ENCODE measurements at places on chromosomes 13 and 19.

GRCh38 chr19:46115396-46116106, 8.9 kb downstream of the IGFL3 start:
- no peak for DNase-seq

DNA sequence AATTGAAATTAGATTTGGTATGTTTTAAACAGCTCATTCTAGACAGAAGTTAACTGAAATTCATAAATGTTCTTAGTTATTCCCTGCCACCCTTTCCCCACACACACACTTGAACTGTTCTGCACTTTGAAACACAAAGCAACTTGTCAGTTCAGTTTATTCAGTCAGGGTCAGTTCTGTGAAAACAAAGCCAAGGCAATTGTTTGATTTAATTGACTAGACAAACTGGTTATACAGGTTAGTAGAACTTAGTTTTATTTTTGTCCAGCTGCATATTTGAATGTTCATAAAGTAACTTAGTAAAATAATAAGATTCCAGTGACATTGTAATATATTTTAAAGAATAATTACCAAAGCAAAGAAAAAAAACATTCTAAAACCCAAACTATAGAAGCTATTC, 98.3 kb upstream of the KLF5 start:
- peak; percentile 64 for DNase-seq

DNA sequence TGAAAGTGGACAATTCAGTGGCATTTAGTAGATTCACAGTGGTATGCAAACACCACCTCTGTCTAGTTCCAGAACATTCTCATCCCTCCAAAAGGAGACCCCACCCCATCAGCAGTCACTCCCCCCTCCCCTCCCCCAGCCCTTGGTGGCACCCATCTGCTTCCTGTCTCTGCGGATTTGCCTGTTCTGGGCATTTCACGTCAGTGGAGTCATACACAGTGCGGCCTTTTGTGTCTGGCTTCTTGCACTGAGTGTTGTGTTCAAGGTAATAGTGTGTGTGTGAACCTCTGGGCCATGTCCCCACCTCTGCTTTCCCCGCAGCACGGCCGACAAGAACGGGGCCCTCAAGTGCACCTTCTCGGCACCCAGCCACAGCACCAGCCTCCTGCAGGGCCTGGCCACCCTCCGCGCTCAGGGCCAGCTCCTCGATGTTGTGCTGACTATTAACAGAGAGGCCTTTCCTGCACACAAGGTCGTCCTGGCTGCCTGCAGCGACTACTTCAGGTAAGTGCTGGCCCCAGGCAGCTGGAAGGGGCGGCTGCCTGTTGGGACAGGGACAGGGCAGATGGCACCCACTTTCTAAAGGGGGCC, 19.4 kb upstream of the CRTC1 start:
- no peak for DNase-seq

GRCh38 chr19:1084024-1084868, 10.9 kb downstream of the POLR2E start:
- no peak for DNase-seq

GRCh38 chr13:67914535-67914934, 684.4 kb upstream of the PCDH9 start:
- no peak for DNase-seq

- DNase-seq: no peak
These were observed 1586.1 kb downstream of the OLFM4 start for GRCh38 chr13:54614726-54615125.

DNA sequence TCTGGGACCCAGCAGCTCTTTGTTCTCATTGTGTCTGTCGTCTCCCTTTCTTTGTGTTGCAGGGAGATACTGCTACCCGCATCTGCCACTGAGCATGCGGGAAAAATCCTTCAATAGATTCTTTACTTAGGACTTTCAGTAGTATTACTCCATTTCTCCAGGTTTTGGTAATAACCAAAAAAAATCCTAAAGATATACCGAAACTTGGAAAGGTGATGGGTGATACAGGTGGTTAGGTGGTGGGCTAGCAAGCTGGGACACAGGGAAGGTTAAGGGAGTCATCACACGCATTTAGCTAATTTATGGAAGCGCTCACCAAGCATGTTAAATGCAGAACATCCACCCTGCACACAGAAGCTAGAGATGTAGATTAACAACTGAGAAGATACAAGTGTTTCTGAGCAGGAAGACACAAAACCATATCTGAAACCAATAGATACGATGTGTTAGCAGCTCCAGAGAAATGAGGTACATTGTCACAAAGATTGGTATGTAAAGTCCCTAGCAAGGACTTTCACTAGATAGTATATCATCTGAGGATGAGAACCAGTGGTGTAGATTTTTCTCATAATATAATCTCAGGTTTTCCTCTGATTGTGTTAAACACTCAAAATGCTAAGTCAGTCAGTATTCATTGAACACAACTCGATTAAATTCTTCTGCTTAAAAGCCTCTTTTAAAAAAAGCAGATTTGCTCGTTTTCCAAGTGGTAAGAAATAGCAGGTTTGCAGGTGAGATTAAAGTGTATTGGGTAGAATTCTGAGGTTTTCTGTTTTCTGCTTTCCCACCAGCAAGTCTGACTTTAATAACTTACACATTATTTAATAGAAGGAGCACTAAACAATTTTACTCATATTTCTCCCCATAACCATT, 1.2 kb upstream of the SLAIN1 start:
- DNase-seq: no peak

- DNase-seq: peak; percentile 72
These were observed 34.4 kb downstream of the CCDC70 start for GRCh38 chr13:51895906-51896888.

- DNase-seq: no peak
These were observed 106.4 kb downstream of the ATP8A2 start for GRCh38 chr13:25478186-25478585.

DNA sequence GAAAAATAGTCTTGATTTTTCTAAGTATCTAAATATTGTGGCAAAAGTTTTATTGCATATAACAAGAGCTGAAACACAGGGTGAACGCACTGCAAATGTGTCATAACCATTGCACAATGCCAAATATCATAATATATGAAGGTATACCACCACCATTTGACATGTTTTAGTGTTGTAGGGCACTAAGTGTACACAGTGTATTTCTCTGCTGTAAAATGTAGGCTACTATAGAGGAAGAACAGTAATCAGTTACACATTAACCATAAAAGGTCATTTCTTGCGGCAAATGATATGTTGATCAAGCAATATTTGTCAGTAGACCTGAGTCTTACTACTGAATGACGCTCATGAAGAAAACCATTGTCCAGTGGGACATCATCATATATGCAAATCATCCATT, 18.3 kb upstream of the KLF5 start:
- no peak for DNase-seq

GRCh38 chr19:46753420-46754155, 7.3 kb upstream of the STRN4 start:
- DNase-seq: peak; percentile 55

DNA sequence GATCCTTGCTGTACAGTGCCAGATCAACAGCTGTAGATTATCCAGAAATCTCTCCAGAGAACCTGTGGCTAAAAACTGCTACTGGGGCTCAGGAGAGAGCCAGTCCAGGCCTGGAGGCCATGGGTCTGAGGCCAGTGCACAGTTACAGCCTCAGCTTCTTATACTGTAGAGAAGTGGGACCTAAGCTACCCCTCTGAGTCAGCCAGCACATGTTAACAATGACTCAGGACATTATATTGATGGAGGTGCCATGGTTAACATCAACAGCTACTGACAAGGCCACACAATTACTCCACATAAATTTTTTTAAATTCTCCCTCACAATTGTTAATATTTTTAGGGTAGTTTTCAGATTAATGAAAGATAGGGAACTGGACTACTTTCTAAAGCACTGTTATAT, 138.5 kb downstream of the RBM26 start:
- no peak for DNase-seq

- no peak for DNase-seq
These were observed 723.2 kb downstream of the PCDH9 start for GRCh38 chr13:66506979-66507378.

DNA sequence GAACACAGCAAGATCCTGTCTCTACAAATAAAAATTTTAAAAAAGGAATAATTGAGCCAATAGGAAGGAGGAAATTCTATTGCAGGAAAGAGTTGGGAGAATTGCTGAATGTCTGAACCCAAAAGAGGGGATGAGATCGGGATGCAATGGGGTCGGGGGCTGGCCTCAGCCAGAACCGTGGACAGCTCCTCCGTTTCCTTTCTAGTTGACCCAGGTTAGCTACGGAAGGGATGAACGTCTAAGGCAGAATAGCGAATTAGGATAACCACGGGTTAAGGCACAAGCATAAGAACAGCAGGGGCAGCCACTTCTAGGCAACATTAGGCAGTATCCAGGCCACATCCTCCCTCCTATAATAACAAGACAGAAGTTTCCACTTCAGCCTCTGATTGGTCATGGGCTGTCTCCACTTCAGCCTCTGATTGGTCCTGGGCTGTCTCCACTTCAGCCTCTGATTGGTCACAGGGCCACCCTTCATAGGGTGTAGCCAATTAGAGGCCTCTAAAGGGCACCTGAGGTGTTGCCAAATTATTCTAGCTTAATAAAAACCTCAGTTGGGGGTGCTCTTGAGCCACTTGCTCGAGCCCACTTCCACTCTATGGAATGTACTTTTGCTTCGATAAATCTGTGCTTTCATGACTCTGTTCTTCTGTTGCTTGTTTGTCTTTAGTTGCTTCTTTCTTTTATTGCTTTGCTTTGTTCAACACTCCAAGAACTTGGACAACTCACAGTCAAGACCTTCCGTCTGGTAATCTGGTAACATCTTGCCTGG, 24.9 kb upstream of the TPM4 start:
- no peak for DNase-seq

- no peak for DNase-seq
These were observed 9.2 kb downstream of the ZIM3 start for GRCh38 chr19:57135797-57136196.

DNA sequence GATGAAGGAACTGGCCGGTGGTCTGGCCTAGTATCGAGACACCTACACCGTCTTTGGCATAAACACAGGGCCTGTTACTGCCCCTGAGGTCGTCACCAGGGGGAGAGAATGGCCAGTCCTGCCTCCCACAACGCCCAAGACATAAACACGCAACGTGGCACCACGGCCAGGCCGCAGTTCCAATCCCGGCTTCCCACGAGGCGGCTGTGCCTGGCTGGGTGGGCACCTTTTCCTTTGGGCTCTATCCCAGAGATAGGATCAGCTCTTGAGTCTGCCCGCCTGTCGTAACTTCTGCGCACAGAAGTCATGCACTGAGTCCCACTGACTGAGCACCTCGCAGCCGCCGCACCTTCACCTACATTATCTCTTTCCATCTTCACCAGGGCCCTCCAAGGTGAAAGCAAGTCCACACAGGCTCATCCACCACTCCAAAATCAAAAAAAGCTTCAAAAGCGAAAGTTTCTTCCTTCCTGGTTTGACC, 1.1 kb downstream of the MIER2 start:
- DNase-seq: no peak

DNA sequence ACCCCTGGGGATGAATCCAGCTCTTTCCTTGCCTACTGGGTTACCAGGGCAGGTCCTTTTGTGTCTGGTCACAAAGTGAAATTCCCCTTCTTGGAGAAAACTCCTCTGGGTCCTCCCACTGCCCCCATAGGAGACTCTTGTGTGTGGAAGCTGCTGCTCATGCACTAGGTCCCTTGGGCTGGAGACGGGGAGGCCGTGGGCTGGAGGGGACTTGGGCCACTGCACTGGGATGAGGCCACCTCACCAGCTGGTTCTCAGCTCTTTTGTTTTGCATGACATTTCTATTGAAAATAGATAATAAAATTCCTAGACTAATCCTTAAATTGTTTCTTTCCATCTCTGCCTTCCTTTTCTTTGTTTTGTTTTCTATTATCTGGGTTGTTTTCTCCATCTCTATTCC, 62.4 kb downstream of the TEX29 start:
- no peak for DNase-seq

DNA sequence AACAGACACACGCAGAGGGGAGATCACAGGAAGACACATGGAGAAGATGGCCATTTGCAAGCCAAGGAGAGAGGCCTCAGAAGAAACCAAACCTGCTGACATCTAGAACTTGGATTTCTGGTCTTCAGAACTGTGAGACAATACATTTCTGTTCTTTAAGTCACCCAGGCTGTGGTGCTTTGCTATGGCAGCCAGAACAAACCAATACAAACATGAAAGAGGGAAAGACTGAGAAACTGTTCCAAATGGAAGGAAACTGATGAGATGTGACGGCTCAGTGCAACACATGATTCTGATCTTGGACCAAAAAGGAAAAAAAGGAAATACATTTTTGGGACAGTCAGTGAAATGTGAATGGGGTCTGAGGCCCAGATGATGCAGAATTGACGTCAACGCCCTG, 30.2 kb upstream of the SACS start:
- no peak for DNase-seq

DNA sequence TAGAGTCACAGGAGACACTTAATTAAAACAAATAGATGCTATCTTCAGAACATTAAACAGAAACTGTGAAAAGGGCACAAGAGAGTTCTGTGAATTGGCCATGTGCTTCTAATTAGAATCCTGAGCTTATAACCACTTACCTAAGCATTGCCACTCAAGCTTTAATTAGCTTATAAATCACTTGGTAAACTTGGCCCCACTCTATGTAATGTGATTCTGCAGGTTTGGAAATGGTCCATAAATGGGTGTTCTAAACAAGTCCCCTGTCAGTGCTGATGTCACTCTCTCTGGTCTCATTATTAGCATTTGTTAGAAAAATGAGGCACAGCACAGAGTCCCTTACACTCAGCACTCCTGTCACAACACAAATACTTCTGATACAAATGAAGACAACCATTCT, 18.0 kb downstream of the ZNF91 start:
- DNase-seq: no peak

DNA sequence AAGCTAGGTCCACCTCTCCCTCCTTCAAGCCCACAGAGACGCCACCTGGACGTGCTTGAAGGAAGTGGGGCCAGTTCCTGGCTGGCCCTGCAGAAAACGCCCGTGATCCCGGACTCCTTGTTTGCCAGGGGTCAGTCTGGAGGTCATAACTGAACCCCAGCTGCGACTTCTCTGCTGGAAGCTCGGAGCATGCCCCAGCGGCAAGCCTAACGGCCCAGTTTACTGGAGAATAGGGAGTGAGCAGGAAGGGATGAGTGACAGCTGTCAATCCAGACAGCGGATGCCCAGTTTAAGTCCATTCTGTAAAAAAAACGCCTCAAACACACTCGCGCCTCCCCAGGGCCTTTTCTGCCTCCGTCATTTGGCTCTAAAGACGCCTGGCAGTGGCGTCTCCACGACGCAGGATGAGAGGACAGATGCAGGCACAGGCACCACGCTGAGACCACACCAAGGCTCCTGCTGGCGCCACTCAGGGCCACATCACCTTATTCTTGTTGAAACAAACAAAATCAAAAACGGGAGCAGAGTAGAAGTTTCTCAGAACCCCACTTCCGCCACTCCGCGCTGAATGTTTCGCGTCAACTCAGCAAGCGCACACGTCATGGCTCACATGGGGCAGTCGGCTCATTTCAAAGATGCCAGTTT, 57.6 kb downstream of the RASA3 start:
- DNase-seq: no peak

GRCh38 chr13:24217601-24218281, 57.2 kb downstream of the SPATA13 start:
- DNase-seq: peak; percentile 27

GRCh38 chr19:2446381-2446780, 10.4 kb downstream of the LMNB2 start:
- DNase-seq: no peak

Measured in lung (tissue), 17 donors.